ENCODE measurements at places on chromosomes 4 and X. TPM values are rescaled to one million over a fixed set of nuclear protein-coding genes. Genes with fewer than 3 reads are reported as not detected.

ANKRD50 gene
- 0.11 TPM for total RNA-seq

HPGD gene
- 9.1 TPM for total RNA-seq

SLC49A3 gene
- 0.73 TPM for total RNA-seq

PNMA6A gene
- total RNA-seq: 0.22 TPM

HSFX2 gene
- not detected for total RNA-seq

PNMA6F gene
- total RNA-seq: not detected

CENPVL1 gene
- not detected for total RNA-seq

CNGA1 gene
- total RNA-seq: not detected

NXF2 gene
- total RNA-seq: not detected

NDUFC1 gene
- 26.5 TPM for total RNA-seq

Measured in CD8-positive, alpha-beta T cell (primary cell).